ENCODE measurements at places on chromosomes 1 and 21.

DNA sequence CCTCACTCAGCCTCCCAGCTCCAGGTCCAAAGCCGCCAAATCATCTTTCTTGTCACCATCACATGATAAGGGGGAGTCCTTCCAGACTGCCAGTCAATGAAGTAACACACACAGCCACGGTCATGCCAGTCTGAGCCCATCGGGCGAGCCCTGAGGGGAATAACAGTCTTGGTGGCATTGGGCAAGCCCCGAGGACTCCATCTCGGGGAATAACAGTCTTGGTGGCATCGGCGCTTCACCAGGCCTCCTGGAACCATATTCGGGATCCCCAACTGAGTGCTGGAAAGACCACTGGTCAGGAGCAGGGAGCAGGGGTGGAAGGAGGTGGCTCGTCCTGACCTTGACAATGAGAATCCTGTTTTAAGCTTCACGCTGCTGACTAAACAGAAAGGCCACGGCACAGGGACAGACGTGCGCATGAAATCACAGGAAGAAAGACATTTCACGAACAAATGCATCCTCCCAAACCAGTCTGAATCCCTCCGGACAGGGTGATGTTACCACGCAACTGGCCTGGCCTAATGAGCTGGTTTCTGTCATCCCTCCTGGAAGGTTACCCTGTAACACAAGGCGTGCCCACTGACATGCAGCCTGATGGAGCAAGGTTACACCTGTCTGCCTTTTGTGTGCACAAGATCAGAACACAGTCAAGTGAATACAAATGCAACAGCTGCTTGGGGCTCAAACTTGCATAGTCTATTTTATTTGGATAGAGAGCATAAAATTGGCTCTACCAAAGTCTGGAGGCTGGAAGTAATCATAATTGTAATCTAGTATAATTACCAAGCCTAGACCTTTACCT lies 517.4 kb downstream of the KIF26B start:
- DNase-seq, result no peak

GRCh38 chr1:221150996-221151395 lies 271.8 kb downstream of the HLX start:
- DNase-seq, result no peak

- DNase-seq, result no peak
These were observed 2.8 kb upstream of the HAPLN2 start for GRCh38 chr1:156616463-156616862.

- DNase-seq, result peak; percentile 93
These were observed at the start of gene SPOCD1 for GRCh38 chr1:31815752-31816500. TSS of gene SPOCD1 (minus strand) at chr1:31816022. CDS start at chr1:31815333, 689 bp downstream.

- no peak for DNase-seq
These were observed 56.7 kb downstream of the KCNC4 start for GRCh38 chr1:110266834-110267233.

- no peak for DNase-seq
These were observed 2.5 kb upstream of the GJC2 start for GRCh38 chr1:228147151-228147693.

DNA sequence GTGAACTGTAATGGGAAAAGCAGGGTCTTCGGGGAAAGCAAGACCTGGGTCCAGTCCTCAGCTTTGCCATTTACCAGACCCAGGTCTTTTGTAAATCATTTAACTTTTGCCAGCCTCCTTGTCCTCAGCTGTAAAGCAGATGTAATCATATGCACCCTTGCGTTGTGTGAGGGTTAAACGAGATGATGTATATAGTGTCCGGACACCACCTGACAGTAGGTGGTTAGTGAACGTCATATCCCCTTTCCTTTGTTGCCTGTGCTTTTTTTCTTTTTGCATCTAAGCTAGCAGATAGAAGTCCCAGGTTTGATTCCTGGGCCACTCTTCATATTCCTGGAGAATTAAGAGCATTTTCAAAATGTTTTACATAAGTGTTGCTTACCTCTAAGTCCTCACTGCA lies 28.5 kb downstream of the IL12RB2 start:
- no peak for DNase-seq

DNA sequence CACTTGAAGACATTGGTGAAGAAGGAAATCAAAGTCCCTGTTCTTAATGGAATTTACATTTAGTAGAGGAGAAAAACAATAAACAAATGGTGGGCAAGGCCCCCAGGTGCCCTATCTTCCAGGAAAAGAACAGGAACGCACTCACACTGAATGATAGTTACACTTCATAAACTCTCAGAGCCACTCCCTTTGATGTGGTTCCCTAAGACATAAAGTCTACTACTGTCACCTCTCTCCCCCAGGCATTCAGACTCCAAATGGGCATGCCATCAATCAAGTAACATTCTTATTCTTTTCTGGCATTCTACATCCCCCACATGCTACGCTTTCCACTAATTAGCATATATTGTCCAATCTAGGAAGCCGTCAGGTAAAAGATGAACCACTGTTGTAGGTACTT lies 36.6 kb upstream of the PIGC start:
- DNase-seq, result no peak

GRCh38 chr1:229753764-229754551 lies 127.9 kb downstream of the URB2 start:
- DNase-seq, result no peak

DNA sequence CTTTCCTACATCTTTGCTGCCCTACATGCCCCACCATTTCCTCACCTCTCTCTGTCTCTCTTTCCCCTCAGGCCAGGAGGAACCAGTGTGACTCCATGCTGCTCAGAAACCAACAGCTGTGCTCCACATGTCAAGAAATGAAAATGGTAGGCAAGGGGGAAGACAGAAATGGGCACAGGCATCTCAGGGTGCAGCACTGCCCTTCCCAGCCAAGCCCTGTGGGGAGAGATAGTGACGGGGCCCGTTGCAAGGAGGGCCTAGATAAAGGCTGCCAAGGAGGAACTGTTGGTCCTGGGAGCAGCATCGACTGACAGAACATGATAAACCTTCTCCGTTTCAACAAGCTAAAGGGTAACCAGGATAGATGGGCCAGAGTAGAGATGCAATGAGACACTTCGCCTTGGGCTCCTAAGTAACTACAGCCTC lies 12.5 kb upstream of the PIGC start:
- DNase-seq, result no peak

- DNase-seq, result no peak
These were observed 19.1 kb downstream of the DMBX1 start for GRCh38 chr1:46508757-46509156.

DNA sequence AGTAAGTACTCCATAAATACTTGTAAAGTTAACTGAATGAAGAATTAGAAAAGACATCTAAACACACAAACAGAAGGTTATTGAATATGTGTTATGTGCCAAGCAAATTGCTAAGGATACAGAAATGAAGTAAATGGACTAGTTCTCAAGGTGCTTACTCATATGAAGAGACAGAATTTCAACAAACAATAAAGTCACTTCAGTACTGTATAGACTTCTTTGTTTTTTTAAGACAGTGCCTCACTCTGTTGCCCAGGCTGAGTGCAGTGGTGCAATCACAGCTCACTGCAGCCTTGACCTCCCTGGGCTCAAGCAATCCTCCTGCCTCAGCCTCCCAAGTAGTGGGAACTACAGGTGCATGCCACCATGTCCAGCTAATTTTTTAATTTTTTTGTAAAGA lies 57.3 kb downstream of the SERBP1 start:
- no peak for DNase-seq

GRCh38 chr1:155051777-155052398 lies 772 bp downstream of the ADAM15 start:
- peak; percentile 83 for DNase-seq

- no peak for DNase-seq
These were observed 173.7 kb upstream of the COA6 start for GRCh38 chr1:234199476-234200127.

- no peak for DNase-seq
These were observed 22.0 kb upstream of the WDR26 start for GRCh38 chr1:224456637-224456953.

DNA sequence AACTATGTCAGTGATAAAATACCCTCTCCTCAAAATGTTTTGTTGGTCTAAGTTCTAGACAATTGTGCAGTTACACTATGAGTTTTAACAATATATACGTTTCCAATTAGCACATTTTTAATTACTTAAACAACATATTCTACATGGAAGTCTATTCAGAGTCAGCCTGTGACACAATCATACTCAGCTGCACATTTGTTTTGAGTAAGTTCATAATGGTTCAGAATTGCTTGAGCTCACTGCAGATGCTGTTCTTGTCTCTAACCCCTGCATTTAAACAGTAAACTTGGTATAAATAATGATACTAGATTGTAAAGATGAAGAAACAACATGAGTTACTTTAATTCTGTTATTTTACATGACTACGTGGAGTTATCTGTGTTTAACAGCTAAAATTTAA lies 30.6 kb downstream of the CDKN2C start:
- no peak for DNase-seq

DNA sequence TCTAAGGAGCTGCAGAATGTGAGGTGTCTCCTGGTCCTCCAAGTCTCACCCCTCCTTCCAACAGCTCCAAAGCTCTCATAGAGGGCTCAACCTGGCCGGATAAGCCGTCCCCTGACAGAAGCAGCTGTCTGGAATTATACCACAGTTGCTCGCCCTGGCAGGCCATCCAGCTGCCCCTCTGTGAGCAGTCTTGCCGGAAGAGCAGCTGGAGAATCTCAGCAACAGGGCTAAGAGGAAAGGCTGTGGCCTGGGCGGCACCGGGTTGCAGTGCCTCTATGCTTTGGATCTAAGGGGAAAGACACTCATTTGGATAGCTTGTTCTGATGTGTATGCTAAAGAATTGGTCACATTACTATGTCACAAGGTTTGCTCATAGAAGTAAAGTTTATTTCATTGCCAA lies 12.4 kb downstream of the TMCC2 start:
- peak; percentile 64 for DNase-seq

GRCh38 chr1:16397120-16397519 lies 30.1 kb downstream of the SZRD1 start:
- no peak for DNase-seq
